Cardiac muscle cell (in vitro differentiated cells and primary cell): ENCODE measurements at places on chromosomes 11 and 22. TPM values are rescaled to one million over a fixed set of nuclear protein-coding genes. Genes with fewer than 3 reads are reported as not detected.

DNA sequence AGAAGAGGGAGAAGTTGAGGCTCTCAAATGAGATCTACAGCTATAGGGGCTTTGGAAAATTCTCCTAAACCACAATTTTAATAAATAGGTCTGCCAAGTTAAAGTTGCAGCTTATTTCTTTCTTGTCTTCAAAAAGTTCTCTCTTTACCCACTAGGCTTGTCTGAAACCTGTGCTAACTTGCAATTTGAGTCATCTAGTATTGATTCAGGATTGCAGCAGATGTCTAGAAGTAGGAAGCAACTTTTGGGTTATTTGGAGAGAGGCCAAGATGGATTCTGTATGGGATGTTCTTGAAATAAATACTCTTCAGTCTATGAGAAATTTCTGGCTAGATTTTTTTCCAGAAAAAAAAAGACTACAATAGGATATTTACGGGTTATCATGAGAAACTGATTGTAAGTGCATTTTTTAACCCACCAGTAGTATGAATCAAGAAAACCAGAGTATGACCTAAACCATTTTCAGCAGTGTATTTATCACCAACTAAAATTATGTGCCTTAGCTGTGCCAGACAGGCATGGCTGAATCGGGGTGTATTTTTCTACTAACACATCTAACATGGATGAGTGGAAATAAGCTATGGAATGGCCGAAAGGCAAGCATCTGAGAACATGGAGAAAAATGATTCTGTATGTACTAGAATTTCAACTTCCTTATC lies 4.9 kb upstream of the RAB38 start:
- no peak overlapping the region for H3K27ac ChIP-seq
- H3K4me1 ChIP-seq, result no peaks in the 10 kb centered on the region
- no peaks in the 10 kb centered on the region for H3K36me3 ChIP-seq

GRCh38 chr11:32297611-32298011 lies 137.7 kb downstream of the WT1 start:
- H3K27ac ChIP-seq, result no peak overlapping the region
- no peaks in the 10 kb centered on the region for H3K36me3 ChIP-seq
- H3K4me3 ChIP-seq, result no peak overlapping the region
- DNase-seq, result no peak

DNA sequence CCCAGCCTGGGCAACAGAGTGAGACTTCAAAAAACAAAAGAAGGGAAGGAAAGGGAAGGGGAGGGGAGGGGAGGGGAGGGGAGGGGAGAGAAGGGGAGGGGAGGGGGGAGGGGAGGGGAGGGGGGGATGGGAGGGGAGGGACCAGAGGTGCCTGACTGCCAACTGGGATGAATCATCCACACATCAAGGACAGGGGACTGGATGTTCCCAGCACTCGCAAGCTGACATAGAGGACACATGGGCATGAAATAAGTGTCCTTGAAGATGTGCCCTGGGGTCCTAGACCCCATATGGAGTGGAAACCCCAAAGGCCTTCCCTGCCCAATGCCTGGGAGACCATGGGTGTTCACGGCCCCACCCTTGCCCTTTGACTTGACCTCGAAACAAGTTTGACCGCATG lies 19.8 kb downstream of the TST start:
- no peak overlapping the region for H3K4me3 ChIP-seq
- H3K27me3 ChIP-seq, result no peaks in the 10 kb centered on the region
- H3K27ac ChIP-seq, result no peak overlapping the region
- peak; percentile 19 for DNase-seq

GRCh38 chr11:75383246-75383645 lies 16.1 kb upstream of the RPS3 start:
- no peaks in the 10 kb centered on the region for H3K4me1 ChIP-seq
- H3K27ac ChIP-seq, result no peak overlapping the region
- H3K4me3 ChIP-seq, result no peak overlapping the region
- no peaks in the 10 kb centered on the region for H3K36me3 ChIP-seq

DNA sequence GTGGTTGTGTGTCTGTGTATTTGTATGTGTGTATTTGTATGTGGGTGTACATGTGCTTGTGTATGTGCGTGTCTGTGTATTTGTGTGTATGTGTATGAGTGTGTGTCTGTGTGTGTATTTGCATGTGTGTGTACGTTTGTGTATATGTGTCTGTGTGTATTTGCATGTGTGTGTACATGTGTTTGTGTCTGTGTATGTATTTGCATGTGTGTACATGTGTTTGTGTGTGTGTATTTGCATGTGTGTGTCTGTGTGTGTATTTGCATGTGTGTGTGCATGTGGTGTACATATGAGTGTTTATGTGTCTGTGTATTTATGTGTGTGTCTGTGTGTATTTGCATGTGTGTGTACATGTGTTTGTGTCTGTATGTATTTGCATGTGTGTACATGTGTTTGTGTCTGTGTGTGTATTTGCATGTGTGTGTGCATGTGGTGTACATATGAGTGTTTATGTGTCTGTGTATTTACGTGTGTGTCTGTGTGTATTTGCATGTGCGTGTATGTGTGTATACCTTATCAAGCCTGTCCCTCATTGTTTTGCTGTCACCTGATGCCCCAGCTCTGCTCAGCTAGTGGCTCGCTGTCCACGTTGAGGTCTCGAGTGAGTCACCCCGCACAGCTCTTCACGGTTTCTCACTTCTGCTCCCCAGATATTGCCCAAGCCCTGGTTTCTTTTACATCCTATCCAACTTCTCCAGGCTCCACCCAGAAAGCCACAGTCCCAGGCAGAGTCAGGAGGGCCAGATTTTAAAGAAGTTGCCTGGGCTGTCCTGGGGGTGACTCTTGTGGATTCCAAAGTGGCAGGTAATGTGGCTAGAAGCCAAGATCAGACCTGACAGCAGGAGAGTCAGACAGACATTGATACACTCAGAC lies 15.2 kb downstream of the MB start:
- peak overlapping the region; percentile 78 for H3K27ac ChIP-seq
- DNase-seq, result no peak
- no peak overlapping the region for H3K4me3 ChIP-seq
- no peaks in the 10 kb centered on the region for H3K36me3 ChIP-seq
- H3K27me3 ChIP-seq, result no peaks in the 10 kb centered on the region

DNA sequence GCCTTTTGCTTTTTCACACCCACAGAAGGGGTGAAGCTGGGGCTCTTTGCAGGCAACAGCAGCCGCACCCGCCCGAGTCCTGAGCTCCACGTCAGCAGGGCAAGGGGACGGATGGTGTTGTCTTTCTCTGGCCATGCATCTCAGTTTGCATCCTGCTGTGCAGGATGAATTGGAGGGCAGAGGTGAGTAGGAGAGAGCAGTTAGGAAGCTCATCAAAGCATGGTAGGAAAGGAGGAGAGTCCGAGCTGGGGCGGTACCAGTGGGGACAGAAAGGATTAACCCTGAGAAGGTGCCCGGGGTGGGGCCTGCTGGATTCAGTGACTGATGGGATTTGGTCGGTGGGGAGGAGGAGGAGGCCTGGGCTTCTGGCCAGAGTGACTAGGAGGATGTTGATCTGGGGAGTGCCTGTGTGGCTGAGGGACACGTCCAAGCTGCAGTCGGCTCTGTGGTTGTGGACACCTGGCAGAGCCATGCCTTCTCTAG lies 14.6 kb downstream of the FAM83F start:
- H3K4me1 ChIP-seq, result peaks cover 14% of the 10 kb centered on the region
- H3K36me3 ChIP-seq, result no peaks in the 10 kb centered on the region
- DNase-seq, result no peak
- no peak overlapping the region for H3K27ac ChIP-seq
- peaks cover 15% of the 10 kb centered on the region for H3K27me3 ChIP-seq
- H3K4me3 ChIP-seq, result no peak overlapping the region

GRCh38 chr11:92278791-92279433 lies 54.3 kb downstream of the FAT3 start:
- no peak overlapping the region for H3K27ac ChIP-seq
- H3K4me1 ChIP-seq, result no peaks in the 10 kb centered on the region
- no peaks in the 10 kb centered on the region for H3K36me3 ChIP-seq
- no peak overlapping the region for H3K4me3 ChIP-seq
- H3K27me3 ChIP-seq, result no peaks in the 10 kb centered on the region

DNA sequence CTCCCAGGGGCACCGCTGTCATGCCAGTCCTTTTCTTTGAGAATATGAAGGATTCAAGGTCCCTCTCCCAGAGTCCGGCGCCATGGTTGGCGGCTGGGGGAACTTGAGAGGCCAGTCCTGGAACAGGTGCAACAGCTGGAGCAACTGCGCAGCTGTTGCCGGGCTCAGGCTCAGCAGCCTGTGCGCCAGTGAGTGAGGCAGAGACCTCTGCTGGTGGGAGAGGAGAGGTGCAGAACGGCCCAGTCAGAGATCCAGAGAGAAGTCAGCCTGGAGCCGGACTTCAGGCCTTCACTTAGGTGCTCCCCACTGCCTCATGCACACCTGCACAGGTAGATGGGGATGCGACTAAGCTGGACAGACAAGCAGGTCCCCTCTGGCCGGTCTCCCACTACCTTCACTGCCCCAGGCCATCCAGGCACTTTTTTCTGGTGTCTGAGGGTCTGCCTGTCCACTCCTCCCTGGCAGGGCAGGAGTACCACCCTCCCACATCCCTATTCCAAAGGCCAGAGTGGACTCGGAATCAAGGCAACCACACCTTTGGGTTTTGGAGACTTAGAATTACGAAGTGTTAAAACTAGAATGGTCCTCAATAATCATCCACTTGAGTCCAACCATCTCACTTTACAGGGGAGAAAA lies 4.6 kb downstream of the CHRDL2 start:
- no peak overlapping the region for H3K4me3 ChIP-seq
- no peak overlapping the region for H3K27ac ChIP-seq
- DNase-seq, result peak; percentile 85
- peaks cover 58% of the 10 kb centered on the region for H3K27me3 ChIP-seq
- no peaks in the 10 kb centered on the region for H3K36me3 ChIP-seq
- no peaks in the 10 kb centered on the region for H3K4me1 ChIP-seq

- H3K4me1 ChIP-seq, result no peaks in the 10 kb centered on the region
- no peak overlapping the region for H3K4me3 ChIP-seq
- H3K36me3 ChIP-seq, result no peaks in the 10 kb centered on the region
- H3K27me3 ChIP-seq, result peaks cover 83% of the 10 kb centered on the region
These were observed 6.4 kb downstream of the ELFN2 start for GRCh38 chr22:37420686-37421467.

DNA sequence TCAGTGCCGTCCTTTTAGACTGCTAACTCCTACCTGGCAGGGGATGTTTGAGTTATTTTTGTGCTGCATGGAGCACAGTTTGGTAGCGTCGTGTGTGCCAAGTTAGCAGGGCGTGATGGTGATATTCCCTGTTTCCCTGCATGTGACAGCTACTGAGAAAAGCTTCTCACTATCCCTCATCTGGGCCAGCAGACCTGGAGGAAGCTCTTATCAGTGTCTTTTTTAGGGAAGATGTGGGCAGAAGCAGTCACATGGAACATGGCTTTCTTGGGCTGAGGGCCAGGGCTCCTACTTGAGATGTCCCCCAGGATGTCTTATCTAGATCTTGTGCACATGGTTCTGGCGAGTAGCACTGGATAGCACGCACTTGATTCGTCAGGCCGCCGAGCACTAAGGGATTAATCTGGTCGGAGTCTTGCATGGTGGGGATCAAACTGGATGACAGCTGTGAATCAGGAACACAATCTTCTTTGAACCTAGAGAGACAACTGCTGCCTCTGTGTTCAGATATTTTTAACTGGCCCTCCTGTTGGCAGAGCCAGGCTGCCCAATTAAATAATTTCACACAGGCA lies 33.8 kb downstream of the TECTA start:
- no peaks in the 10 kb centered on the region for H3K36me3 ChIP-seq
- no peaks in the 10 kb centered on the region for H3K4me1 ChIP-seq
- no peaks in the 10 kb centered on the region for H3K27me3 ChIP-seq
- no peak overlapping the region for H3K27ac ChIP-seq
- no peak for DNase-seq

DNA sequence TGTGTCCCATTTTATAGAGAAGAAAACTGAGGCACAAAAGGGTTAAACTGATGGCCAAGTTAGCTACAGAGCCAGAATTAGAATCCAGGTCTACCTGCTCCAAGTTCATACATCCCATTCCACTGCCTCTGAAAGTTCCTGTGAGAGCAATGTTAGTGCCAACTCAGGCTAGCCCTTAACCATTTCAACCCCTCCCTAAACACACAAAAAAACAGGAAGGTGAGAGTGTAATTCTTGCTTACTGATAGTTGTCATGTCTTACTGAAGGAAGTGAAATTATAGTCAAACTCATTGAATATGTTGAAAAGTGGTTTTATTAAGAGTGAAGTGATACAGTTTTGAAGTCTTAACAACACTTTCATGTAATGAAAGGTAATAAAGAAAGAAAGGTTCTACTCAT lies 2.9 kb upstream of the E2F8 start:
- H3K4me3 ChIP-seq, result no peak overlapping the region
- H3K36me3 ChIP-seq, result no peaks in the 10 kb centered on the region
- no peak overlapping the region for H3K27ac ChIP-seq
- H3K27me3 ChIP-seq, result peaks cover 22% of the 10 kb centered on the region

DNA sequence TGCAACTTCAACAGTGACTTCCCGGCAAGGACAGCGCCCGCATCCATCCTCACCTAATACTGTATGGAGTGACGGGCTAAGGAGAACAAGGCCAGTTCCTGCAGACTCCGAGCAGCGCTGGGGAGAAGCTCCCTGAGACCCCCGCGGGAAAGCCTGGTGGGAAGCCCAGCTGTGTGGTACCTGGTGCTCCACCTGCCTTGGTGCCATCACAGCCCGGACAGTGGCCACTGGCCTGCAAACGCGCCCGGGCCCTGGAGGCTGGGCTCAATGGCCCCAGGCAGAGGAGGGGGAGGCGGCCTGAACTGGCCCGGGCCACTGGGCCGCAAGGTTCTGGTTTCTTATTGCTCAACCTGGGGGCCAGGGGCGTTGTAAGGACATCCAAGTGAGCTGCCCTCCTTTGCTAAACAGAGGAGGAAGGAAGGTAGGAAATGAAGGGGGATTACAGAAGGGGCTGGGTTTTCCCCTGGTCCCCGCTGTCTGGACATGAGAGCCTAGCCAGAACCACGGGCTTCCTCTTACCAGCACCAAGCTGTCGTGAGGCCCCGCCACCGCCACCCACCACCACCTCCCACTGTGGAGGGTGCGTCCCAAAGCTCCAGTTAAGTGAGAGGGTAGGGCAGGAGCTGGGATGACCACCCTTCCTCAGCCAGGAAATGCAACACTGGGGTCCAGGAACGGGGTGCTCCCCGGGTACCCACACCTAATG lies 8.5 kb upstream of the CDC42BPG start:
- peaks cover 6% of the 10 kb centered on the region for H3K4me1 ChIP-seq
- H3K27me3 ChIP-seq, result no peaks in the 10 kb centered on the region
- no peak for DNase-seq
- no peak overlapping the region for H3K27ac ChIP-seq
- H3K36me3 ChIP-seq, result no peaks in the 10 kb centered on the region

- no peak overlapping the region for H3K4me3 ChIP-seq
- no peak for DNase-seq
- no peaks in the 10 kb centered on the region for H3K27me3 ChIP-seq
These were observed 122.0 kb downstream of the VPREB1 start for GRCh38 chr22:22366537-22366936.

Gene C1QTNF4
- 72.9 and 80.9 TPM in 2 replicates for total RNA-seq

Gene IGSF22
- total RNA-seq, result 0.03 and 0.32 TPM in 2 replicates

Gene GNAZ
- 2.8 and 3.7 TPM in 2 replicates for total RNA-seq

Gene KRTAP5-1
- not detected in 2 replicates for total RNA-seq

Gene LUZP2
- 0.07 TPM in 1 of 2 replicates, not detected in the other for total RNA-seq

Gene SCARF2
- total RNA-seq, result 42.0 and 66.1 TPM in 2 replicates

Gene KIAA0930
- 12.7 and 21.5 TPM in 2 replicates for total RNA-seq

Gene MTA2
- total RNA-seq, result 101 and 108 TPM in 2 replicates

Gene AMPD3
- 3.3 and 13.0 TPM in 2 replicates for total RNA-seq

Gene OR8D1
- not detected in 2 replicates for total RNA-seq

Gene SSTR3
- 0.06 and 0.21 TPM in 2 replicates for total RNA-seq

Gene ZNF280B
- 0.46 and 0.86 TPM in 2 replicates for total RNA-seq

Gene SCGB1D2
- not detected in 2 replicates for total RNA-seq

Gene DCDC1
- total RNA-seq, result 1.0 and 1.1 TPM in 2 replicates

Gene RNF26
- 7.3 and 18.6 TPM in 2 replicates for total RNA-seq

Gene TSGA10IP
- 1.0 TPM in 1 of 2 replicates, not detected in the other for total RNA-seq
